Suppressor macrophage (primary cell): ENCODE measurements at places on chromosomes 5 and 9.

DNA sequence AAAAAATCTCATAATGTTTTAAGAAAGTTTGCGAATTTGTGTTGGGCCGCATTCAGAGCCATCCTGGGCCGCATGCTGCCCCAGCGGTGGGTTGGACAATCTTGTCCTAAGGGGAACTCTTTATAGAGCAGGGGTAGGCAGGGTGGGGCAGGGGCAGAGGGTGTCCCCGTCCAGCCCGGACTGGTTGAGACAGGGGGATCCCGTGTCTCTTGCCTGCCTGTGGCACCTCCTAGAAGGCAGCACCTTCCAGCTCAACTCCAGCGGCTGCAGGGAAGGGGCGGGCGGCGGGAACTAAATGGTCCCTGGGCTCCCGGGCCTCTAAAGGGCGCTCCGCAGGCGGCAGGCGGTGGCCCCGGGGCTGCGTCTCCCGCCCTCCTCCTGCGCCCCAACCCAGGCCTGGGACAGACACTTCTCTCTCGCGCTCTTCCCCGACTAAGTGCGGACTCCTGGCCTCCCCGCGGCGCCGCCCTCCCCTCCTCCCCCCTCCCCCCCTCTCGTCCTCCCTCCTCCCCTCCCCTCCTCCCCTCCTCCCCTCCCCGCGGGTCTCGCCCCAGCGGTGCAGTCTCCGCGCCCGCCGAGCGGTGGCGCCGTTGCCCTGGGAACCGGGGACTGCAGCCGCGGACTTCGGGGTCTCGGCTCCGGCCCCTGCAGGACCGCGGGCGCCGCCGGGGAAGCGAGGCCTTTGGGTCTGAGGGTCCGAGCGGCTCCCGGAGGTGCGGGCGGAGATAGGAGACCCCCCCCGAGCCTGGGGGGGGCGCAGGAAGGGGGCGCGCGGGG, 132.6 kb downstream of the MRPL36 start:
- DNase-seq = peak; percentile 20

- peak; percentile 58 for DNase-seq
These were observed 134.7 kb downstream of the DPYSL3 start for GRCh38 chr5:147375151-147375550.

DNA sequence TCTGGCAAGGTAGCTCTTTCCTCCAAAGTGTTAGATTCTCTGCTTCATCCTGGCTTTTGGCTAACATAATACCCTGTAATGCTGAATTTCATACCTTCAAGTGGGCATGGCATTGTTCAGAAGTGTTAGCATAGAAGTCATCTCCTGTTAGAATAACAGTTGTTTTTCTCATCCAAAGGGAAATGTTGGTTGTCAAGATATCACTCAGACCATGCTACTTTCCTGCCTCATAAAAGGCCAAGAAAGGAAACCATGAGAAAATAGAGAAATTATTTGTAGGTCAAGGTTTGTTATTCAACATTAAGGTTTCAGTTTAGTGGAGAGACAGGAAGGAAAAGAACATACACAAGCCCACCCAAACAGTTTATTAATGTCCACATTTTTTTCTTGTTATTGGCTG, 472.5 kb downstream of the ARHGEF28 start:
- no peak for DNase-seq

DNA sequence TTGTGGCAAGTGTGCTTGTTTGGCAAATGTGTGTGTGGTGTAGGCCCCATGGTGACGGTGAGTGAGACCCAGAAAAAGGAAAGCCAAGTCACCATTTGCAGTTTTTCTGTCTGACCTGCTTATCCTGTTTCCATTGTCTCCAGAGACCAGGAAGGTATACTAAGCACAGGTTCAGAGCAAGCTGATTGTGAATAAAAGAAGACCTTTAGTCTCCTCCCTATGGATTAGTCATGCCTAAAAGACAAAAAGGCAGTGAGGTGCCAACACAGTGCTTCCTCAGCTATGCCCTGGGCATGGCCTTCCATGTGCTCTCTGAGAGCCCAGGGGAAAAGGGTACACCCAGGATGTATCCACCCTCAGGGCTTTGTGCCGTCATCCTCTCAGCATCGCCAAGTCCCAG, 49.2 kb upstream of the SHOC1 start:
- DNase-seq = no peak

GRCh38 chr9:116360016-116360415, 206.4 kb downstream of the PAPPA start:
- DNase-seq = no peak
